ENCODE measurements at places on chromosomes 7 and 10.

GRCh38 chr10:100776671-100777070, 31.3 kb downstream of the PAX2 start:
- DNase-seq: no peak

DNA sequence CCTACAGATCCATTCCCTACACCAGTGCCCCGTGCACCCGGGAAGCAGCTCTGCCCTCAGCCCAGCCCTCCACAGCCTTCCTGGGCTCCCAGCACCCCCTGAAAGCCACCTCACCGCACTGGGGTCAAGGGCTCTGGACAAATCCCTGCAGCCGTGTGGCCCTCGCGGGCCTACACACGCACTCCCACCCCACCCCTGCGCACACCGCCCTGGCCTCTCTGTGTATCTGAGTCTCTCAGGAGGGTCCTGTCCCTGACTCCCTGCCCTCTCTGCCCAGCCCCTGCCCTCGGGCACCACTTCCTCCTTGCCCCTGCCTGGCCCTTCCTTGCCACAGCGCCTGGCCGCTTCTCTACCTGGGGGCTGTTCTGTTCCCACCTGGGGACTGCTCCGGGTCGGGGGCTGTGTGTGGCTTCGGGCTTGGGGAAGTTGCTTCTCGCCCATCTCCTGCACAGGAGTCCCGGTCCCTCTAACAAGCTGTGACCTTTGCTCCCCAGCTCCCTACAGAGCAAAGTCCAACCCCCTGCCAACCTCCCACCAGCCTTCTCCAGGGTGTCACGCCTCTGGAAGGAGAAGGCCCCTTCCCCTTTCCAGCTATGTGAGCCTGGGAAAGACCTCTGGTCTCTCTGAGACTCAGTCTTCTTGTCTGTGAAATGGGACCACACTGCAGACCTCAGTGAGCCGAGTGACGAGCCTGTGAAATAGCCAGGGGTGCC, 1.5 kb downstream of the TMEM184A start:
- no peak for DNase-seq

DNA sequence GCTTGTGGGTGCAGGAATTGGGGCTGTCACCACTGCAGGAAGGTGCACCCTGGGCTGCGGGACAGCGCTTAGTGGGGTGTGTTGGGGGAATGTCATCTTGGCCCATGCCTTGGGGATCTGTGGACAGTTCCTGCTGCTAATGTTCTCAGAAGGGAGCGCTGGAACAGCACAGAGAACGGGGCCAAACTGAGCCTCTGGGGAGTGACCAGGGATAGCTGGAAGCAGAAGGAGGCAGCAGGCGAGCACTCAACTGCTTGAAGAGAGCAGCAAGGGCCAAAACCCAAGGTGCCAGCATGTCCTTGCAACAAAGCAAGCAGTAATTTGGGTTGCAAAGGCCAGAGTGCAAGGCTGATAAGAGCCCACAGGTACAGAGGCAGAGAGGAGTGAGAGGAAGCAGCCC, 31.3 kb upstream of the WDFY4 start:
- no peak for DNase-seq

GRCh38 chr10:92323079-92323478, 32.1 kb downstream of the MARCHF5 start:
- no peak for DNase-seq

DNA sequence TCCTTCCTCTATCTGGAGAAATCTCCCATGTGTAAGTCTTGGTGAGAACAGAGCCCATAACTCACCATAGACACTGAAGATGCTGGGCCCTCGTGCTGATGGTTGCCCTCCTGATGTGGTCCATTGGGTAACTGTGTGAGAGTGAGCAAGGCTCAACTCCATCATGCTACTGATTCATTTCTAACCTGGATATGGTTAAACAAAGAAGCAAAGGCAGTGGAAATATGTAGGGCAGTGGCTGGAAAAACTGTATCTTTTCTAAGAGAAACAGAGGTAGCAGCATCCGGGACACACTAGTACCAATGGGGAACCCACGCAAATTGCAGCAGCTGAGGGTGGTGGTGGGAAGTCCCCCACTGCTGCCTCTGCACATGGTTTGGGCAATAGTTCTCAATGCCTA, 221.7 kb downstream of the KLF6 start:
- DNase-seq: no peak

DNA sequence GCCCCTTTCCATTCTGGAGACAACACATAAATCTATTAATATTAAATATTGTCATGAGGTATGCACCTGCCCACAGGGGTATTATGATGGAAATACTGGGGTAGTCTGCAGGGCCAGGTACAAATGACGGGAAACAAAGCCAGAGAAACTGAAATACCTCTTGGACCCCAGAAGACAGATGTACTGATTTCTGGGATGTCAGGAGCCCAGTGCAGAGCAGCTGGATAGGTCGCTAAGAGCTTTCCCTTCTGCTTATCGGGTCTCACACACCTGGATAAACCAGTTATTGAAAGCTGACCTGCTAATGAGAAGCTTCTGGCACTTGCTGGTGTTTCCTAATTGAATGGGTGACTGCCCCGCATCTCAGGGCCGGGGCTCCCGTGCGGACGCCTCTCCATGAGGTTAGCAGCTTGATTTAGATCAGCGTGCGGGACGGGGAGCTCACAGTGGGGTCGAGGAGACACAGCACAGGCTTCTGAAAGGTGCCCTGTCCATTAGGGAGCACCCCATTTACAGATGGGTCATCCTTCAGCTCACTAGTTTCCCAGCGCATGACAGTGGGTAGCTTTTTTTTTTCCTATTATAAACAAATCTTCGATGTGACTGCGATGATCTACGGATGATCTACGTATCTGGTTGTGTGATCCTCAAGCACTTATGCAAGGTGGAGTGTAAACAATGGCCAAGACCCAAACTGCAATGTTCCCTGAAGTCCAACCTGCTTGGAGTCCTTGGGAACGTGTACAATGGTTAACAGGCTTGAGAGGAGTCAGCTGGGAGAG, 1.5 kb upstream of the INSIG1 start:
- no peak for DNase-seq

GRCh38 chr10:50431791-50432190, 180.5 kb upstream of the ASAH2 start:
- DNase-seq: no peak

DNA sequence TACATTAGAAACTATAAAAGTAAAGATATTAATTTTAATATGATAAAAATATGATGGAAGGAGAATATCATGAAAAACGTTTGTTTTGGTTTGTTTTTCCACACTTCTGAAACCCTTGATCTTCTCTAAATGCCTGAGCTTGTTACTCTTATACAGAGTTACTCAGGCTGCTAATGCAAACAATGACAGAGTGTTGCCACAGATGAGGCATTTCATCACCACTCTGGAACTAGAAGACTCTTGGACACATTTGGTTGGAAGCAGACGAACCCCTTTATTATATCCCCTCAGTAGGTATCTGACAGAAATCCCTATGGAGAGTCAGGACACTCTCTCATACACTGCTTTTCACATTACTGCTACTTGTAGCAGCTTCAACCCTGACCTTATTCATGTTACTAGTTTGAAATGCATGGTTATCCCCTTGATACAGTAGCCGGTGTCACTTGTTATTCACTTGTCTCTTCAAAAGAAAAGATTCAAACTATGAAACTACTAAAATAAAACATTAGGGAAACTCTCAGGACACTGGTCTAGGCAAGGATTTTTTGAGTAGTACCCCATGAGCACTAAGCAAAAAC, 66.9 kb downstream of the SEMA3C start:
- no peak for DNase-seq

Data from NCI-H187 (cell line).